ENCODE measurements at places on chromosomes 16 and 17.
A peak's percentile ranks its signal among the peaks of the same experiment; 100 is the strongest.

DNA sequence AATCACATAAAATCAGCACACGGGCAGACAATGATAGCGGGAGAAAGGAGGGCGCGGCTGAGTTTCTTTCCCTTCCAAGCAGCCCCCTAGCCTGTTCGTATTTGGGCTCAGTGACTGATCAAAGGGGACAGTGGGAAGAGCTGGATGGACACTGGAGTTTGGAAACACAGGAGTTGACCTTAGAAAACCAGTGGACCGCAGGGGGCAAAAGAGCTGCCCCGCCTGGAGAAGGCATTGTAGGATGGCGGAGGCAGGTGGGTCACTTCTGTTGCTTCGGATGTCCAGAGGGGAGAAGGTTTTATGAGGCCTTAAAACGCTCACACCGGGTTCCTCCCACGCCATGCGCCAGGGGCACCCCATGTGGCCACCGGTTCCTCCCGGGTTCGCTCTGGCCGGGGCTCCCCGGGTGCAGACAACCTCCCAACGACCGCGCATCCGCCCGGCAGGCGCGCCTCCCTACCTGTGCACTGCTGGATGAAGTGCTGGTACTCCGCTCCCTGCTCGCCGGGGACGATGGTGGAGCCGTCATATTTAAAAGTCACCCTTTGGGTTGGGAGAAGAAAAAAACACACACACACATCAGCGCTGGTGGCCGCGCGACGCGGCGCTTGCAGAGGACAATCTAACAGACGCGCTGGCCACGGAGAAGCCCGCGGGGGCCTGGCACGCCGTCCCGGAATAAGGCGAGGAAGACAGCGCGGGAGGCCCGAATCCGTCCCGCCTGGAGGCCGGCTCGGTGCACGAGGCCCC is 662 bp downstream of the COTL1 start:
- no peak for DNase-seq

DNA sequence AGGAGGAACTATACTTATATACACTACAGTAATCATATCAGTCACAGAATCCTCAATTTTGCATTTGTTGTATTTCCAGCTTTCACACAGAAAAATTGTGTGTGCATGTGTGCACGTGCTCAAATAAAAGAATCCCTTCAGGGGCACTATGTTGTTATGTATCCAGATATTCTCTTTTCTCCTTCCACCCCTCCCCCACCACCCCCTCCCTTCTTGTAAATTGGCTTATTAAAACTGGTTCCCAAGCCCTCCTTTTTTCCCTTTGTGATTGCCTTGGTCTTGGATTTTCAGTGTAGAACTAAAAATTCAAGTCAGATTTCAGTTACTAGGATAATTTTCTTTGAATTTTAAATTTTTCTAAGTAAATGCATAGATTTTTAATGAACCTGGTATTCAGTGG is 86.3 kb downstream of the WNT3 start:
- no peak for DNase-seq

DNA sequence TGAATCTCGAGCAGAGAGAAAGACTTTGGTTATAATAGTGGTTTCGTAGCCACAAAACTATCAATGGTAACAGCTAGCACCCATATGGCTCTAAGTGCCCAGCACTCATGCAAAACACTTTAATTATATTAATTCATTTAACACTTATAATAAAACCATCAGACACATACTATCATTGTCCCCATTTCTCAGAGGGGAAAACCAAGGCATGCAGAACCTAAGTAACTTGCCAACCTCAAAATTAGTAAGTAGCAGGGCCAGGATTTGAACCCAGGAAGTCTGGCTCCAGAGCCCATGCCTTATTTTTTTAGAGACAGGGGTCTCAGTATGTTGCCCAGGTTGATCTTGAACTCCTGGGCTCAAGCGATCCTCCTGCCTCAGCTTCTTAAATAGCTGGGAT is 145.6 kb upstream of the HS3ST2 start:
- DNase-seq, result no peak

DNA sequence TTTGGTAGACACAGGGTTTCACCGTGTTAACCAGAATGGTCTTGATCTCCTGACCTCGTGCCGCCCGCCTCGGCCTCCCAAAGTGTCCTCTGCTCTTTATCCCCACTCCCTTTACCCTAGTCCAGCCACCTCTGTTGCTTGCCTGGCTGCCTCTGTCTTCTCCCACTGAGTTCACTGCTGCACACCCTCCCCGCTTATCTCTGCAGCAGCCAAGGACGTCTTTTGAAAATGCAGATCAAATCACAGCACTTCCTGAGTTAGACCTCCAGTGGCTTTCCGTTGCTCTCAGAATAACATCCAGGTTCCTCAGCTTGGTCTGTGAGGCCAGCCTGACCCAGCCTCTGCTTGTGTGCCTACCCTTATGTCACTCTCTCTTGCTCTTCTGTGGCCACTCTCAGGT is 5.4 kb downstream of the METTL22 start:
- DNase-seq, result no peak

GRCh38 chr17:30292286-30292858 is 628 bp upstream of the BLMH start:
- peak; percentile 18 for DNase-seq

DNA sequence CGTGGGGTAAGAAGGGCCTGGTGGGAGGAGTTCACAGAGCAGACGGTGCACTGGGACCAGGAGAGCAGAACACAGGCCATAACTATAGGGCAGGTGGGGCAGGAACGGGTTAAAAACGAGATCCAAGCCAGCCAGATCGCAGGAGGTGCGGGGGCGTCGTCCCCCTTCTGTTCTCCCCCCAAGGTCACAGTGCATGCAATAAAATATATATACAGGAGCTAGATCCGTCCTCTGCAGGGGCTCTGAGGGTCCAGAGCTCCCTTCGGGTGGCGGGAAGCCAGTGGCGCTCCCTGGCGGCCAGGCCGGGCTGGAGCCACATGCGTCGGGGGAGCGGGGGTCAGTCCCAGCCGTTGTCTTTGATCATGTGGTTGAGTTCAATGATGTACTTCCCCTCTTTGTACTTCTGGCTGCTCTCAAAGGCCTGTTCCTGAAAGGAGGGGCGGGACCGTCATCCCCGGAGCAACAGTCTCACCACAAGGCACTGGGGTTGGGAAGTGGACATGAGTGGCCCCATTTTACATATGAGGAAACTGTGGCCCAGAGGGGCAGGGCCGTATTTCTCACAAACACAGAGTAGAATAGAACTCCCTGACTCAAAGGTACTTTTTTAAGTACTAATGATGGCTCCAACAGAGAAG is 768 bp upstream of the TBX6 start:
- peak; percentile 91 for DNase-seq

DNA sequence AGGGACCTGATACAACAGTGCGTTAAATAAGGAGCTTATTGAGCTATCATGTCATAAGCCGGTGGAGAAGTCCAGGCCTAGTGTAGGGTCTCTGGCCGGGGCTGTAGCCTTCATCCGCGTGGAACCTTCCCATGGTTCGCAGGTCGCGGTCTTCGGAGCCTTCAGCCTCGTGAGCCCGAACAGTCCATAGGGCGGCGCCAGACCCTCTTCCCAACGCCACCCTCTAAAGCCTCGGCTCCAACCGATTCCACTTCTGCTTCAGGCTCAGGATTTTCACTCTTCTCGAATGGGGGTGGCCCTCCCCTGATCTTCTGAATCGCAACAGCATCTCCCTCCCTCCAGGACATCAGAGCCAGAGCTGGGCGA is 10.3 kb upstream of the BRCA1 start:
- no peak for DNase-seq

GRCh38 chr17:70875729-70876310 is 706.5 kb downstream of the KCNJ2 start:
- DNase-seq, result no peak

DNA sequence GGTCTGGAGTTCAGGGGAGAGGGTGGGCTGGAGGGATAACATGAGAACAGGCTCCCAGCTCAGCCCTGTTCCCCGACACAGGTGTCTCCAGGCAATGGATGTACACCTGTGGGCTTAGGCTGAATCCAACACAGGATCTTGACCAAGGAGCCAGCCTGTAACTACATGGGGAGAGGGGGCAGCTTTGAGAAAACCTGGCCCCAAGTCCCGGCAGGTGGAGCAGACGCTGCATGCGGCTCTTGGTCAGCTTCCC is 73.3 kb upstream of the TOB1 start:
- DNase-seq, result no peak

DNA sequence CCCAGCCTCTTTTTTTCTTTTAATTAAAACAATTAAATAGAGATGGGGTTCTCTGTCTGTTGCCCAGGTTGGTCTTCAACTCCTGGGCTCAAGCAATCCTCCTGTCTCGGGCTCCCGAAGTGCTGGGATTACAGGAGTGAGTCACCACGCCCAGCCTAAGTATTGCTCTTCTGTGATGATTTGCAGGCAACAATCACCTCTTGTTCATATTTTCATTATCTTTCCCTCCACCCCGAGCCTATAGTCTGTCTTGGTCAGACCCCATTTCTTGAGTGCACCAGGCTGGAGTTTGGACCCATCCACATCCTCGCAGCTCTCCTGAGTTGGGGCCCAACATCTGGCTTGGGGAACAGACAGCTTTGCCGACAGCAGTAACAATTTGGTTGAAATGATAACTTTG is 4.3 kb upstream of the SPN start:
- no peak for DNase-seq

GRCh38 chr17:7988750-7989178 is 13.7 kb upstream of the GUCY2D start:
- peak; percentile 27 for DNase-seq

GRCh38 chr16:11067697-11068141 is 123.4 kb downstream of the CLEC16A start:
- no peak for DNase-seq

GRCh38 chr17:1082579-1082978 is 85.7 kb downstream of the TIMM22 start:
- no peak for DNase-seq

GRCh38 chr16:34802848-34803599 is 1343.6 kb downstream of the TP53TG3F start:
- no peak for DNase-seq

DNA sequence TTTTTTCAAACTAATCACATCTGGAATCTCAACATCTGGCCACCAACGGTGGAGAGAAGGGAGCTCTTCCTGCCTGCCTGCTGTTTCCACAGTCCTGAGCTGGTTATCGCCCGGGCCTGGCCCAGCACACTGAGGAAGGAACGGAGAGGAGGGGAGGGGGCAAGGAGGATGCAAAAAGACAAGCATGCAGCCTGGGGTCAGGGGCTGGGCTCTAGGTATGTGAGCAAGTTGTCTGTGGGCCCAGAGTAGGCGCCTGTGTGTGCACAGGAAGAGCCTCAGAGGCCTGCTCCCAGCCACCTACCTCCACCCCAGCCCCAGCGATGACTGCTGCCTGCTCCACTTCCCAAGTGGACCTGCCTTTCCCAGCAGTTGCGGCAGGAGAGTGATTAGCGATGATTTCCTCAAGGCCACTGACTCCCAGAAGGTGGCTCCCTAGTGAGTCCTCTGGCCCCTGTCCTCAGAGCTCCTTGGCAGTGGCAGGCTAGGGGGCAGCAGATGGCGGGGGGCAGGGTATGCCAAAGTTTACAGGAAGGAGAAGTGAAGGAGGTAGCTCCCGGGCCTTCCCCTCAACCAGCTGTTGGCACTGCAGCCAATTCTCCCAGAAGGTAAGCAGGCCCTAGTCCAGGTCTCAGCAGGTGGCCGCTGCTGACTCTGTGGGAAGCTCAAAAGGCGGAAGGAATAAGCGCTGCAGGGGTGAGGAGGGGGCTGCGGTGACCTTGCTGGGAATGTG is 27.0 kb upstream of the RASD1 start:
- no peak for DNase-seq

DNA sequence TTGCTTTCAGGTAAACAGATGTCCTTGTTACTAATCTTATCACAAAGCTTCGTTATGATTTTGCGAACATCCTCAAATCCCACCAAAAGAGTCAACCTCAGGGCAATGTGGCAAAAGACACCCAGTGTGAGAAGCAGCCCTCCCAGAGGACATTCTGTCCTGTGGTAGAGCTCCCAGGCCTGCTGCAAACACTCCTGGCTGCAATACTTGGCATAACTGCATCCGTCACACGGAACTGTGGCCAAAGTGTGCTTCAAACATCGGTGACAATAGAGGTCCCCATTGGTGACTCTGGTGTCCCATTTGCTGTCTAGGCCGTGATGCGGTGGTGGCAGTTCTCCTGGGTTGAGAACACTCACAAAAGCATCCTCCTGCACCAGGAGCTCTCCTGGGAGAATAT is 29.5 kb downstream of the SMYD4 start:
- DNase-seq, result no peak

DNA sequence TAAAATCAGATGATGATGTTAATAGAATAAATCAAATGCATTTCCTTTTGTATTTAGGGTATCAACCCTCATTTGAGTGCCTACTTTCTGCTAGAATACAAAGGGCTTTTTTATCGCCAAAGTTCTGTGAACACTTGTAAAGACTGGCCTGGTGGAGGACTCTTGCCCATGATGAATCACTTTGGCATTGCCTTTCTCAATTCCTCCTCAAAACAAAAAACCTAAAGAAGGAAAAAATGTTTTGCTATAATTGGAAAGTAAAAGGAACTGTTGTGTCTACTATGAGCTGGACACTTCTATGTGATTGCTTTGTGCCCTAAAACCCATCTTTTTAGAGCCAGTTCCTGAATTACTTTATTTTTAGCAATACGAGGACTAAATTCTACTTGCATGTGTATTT is 13.0 kb upstream of the DHRS11 start:
- DNase-seq, result no peak

GRCh38 chr17:31508288-31509094 is 117.0 kb downstream of the RAB11FIP4 start:
- DNase-seq, result peak; percentile 75

GRCh38 chr17:64253470-64253869 is 9.6 kb downstream of the TEX2 start:
- no peak for DNase-seq

GRCh38 chr17:1110862-1111598 is 68.8 kb downstream of the ABR start:
- peak; percentile 80 for DNase-seq

GRCh38 chr16:87671221-87671620 is 68.9 kb downstream of the JPH3 start:
- DNase-seq, result no peak

GRCh38 chr17:7018331-7018964 is 4.4 kb upstream of the BCL6B start:
- DNase-seq, result no peak

GRCh38 chr17:71392715-71393567 is 727.9 kb upstream of the SOX9 start:
- no peak for DNase-seq

DNA sequence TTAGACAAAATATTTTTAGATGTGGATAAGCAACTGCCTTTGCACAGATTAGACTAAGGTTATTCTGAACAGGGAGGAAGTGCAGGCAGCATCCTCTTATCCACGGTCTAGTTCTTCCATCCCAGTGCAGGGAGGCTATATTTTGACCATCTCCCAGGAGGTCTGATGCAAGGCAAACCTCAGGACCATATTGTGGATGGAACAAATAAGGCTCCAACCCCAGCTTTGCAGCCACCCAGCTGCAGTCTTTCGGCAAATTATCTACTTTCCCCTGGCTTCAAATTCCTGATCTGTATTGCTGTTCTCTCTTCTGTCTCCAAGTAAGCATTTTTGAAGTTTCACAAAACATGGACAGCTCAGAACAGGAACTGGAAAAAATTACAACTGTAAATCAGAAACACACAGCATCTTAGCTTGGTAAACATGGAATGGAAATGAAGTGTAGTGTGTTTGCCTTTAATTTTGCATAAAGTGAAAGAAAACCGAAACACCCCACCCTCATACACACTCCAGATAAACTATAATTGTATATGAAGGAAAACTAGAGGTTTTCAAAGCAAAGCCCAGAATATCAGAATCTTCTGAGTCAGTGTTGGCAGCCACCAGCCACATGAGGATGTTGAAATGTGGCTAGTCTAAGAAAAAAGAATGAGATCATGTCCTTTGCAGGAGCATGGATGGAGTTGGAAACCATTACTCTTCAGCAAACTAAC is 33.5 kb upstream of the MON1B start:
- DNase-seq, result no peak

- peak; percentile 84 for DNase-seq
Observed at GRCh38 chr17:40068917-40069750, 6.4 kb downstream of the THRA start.

- no peak for DNase-seq
Observed at GRCh38 chr16:88812513-88813268, 963 bp upstream of the APRT start.

Data from CD4-positive, alpha-beta T cell treated with Interleukin-15 for 1 hour (primary cell).